A549 treated with CpdA at 1 μM for 4 hours (cell line): ENCODE measurements at places on chromosomes 16 and 17. TPM values are rescaled to one million over a fixed set of nuclear protein-coding genes. Genes with fewer than 3 reads are reported as not detected.

TBX6 gene
- total RNA-seq: 0.25 to 0.53 TPM (median 0.32 TPM) in 4 of 5 replicates, not detected in the other

MT1A gene
- 11.0 to 18.4 TPM (median 16.2 TPM) in 5 replicates for total RNA-seq

TMIGD1 gene
- total RNA-seq: not detected in 5 replicates

TERB1 gene
- total RNA-seq: 0.07 TPM in 1 of 5 replicates, not detected in the others

PTGES3L gene
- total RNA-seq: 0.55 to 0.99 TPM (median 0.84 TPM) in 5 replicates

HOXB1 gene
- not detected in 5 replicates for total RNA-seq

ZP2 gene
- not detected in 5 replicates for total RNA-seq

SLFN13 gene
- total RNA-seq: 3.3 to 6.7 TPM (median 4.6 TPM) in 5 replicates

KLHL10 gene
- 0.03 TPM in 1 of 5 replicates, not detected in the others for total RNA-seq

KCNJ12 gene
- 0.89 to 1.3 TPM (median 0.96 TPM) in 5 replicates for total RNA-seq

VWA3A gene
- 0.08 TPM in 1 of 5 replicates, not detected in the others for total RNA-seq

NPIPB9 gene
- total RNA-seq: 1.2 to 3.0 TPM (median 1.7 TPM) in 5 replicates

PLD6 gene
- total RNA-seq: 6.0 to 7.2 TPM (median 6.5 TPM) in 5 replicates

TVP23A gene
- 0.05 to 0.34 TPM (median 0.14 TPM) in 5 replicates for total RNA-seq
